ENCODE measurements at places on chromosomes 5 and 9.

- no peak for DNase-seq
These were observed 281.4 kb downstream of the CWC27 start for GRCh38 chr5:65050140-65050539.

DNA sequence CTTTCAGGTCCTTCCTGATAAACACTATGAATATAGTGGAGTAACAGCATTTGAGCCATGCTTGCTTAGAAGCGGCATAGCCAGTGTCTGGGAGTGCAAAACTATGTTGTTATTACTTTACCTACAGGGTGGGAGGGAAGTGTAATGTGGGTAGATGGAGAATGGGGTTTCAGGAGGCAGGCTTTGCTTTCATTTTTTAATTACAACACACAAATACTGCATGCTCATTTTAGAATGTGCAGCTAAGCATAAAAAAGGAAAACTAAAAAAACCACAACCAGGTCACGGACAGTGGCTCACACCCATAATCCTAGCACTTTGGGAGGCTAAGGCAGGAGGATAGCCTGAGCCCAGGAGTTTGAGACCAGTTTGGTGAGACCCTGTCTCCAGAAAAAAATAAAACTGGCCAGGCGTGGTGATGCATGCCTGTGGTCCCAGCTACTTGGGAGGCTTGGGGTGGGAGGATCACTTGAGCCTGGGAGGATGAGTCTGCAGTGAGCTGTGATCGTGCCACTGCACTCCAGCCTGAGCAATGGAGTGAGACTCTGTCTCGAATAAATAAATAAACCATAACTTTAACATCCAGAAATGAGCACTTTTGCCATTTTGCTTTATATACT, 20.2 kb downstream of the HAVCR1 start:
- no peak for DNase-seq

DNA sequence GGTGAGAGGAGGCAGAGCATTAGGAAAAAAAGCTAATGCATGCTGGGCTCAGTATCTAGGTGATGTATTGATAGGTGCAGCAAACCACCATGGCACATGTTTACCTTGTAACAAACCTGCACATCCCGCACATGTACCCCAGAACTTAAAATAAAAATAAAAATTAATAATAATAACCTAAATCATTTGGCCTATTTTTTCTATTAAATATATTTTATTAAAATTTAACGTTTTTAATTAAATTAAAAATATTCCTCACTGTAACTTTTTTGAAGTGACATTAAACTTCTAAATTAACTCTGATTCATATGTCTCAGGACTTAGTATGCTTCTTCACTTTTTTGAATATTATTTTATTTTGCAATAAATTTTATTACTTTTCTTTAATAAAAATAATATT, 83.7 kb upstream of the PARP8 start:
- no peak for DNase-seq

DNA sequence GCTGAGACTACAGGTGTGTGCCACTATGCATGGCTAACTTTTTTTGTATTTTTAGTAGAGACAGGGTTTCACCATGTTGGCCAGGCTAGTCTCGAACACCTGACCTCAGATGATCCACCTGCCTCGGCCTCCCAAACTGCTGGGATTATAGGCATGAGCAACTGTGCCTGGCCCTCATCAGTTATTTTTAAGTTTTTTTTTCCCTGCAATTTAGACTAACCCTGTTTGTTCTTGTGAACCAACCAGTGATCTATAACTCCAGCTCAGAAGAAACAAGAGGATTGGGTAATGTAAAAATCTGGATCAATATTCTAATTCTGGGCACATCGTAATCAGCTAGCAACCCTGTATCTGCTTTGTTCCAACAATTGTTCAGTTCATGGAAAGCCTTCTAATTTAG, 155.7 kb downstream of the NXNL2 start:
- DNase-seq, result no peak

GRCh38 chr5:112576298-112576925, 157.3 kb upstream of the EPB41L4A start:
- DNase-seq, result peak; percentile 23

DNA sequence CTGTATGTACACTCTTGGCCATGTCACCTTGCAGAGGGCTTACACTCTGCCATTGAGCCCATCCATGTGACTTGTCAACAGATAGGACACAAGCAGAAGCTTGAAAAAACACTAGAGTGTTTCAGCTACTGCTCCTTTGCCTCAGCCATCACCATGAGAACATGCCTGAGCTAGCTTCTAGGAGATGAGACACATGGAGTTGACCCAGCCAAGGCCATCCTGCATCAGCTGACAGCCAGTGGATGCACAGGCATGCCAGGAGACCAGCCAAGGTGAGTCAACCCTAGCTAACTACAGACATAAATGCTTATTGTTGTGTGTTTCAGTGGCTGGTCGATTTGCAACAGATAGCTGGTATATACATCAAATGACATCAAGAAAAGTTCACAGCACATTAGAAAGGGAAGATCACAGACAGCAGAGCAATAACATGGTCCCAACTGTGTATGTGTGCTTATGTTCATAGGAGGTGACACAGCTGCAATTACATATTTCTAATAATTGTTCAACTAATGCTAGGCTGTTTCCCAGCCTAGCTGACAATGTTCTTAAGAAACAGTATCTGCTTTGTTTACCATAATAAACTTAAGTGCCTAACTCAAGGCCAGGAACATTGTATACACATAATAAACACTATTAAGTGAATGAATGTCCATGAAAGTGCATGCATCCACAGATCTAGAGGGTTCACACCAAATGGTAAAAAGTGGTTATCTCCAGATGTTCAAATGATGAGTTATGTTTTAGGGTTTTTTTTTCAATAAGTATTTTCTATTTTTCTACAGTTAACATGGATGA, 105.7 kb downstream of the SPOCK1 start:
- no peak for DNase-seq

GRCh38 chr5:138954257-138955012, 79.3 kb upstream of the LRRTM2 start:
- DNase-seq, result no peak

GRCh38 chr9:127919253-127919815, 2.5 kb upstream of the ST6GALNAC4 start:
- DNase-seq, result no peak

DNA sequence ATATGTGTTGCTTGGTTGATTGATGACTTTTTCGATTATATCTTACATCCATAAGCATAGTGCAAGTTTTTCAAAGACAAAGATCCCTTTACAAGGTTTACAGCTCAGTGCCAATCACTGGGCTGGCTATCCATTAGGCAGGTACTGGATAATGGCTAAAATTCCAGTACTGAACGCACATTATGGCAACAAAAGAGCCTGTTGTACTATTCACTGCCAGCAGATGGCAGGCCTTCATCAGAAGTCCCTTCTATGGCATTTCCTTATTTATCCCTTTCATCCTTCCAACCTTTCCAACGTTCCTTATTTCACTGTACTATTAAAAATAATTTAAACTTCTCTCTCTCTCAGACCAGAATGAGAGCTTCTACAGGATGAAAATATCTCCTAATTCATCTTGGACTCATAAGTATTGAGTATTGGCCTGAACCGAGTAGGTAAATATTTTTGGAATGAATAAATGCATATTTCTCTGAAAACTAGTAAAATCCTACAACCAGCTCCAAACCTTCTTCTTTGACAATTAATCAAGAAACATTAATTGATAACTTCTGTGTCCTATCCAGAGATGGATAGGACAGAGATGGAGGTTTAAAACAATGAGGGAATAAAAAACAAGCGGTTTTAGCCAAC, 6.7 kb upstream of the WNT8A start:
- DNase-seq, result peak; percentile 84

DNA sequence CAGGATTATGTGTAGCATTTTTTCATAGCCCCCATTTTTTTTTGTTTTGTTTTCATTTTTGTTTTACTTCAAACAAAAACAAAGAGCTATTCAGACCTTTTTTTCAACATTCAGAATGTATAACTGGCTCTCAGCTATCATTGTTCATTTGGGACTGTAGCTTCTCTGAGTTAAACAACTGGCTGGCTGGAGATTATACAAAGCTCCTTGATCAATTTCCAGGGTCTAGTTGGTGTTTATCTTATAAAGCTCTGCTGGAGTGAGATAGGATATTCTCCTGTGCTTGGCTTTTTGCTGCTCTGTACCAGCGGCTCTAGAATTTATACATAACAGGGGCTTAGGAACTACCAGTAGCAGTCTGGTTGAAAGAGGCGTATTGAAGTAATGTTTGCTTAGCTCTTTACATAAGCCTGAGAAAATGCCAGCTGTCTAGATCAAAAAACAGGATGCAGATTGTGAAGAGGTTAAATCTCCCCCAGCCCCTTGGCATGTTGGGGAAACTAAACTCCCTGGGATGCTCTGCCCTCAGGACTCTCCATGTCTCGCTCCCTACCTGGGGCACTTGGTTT, 15.2 kb downstream of the GARNL3 start:
- no peak for DNase-seq

DNA sequence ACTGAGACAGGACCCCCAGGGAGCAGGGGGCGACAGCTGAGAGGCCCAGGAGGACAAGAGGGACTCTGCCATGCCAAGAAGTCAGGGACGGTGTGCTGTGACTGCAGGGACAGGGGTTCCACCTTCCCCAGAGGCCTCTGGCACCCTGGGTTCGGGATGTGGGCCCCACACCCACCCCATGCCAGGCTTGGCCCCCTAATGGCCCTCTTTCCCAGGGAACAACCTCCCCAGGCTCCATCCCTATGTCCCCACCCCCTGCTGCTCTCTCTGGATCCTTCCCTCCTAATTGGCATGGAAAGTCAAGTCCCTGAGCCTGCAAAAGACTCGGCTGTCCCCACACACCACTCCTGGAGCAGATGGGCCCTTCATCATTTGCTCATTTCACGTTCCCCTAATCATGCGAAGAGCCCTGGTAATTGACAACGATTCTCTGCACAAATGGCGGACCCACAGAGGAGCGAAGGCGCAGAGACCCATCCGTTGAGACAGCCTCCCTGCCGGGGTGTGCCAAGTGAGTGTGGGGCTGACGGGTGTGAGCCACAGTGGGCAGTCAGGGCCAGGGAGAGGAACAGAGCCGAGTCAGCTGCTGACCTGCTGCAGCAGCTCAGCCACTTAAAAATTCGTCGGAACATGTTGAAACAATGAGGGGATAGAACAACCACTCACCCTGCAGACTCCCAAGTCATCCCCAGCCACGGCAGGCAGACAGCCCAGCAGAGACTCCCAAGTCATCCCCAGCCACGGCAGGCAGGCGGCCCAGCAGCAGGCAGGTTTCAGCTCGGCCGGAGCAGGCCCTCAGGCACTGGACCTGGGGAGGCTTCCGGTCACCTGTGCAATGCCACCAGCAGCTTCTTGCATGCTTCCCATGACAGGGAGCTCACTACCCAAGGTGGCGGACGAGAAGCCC, 109.0 kb downstream of the VAV2 start:
- DNase-seq, result peak; percentile 40

GRCh38 chr5:135877570-135878155, 18.0 kb downstream of the IL9 start:
- no peak for DNase-seq

DNA sequence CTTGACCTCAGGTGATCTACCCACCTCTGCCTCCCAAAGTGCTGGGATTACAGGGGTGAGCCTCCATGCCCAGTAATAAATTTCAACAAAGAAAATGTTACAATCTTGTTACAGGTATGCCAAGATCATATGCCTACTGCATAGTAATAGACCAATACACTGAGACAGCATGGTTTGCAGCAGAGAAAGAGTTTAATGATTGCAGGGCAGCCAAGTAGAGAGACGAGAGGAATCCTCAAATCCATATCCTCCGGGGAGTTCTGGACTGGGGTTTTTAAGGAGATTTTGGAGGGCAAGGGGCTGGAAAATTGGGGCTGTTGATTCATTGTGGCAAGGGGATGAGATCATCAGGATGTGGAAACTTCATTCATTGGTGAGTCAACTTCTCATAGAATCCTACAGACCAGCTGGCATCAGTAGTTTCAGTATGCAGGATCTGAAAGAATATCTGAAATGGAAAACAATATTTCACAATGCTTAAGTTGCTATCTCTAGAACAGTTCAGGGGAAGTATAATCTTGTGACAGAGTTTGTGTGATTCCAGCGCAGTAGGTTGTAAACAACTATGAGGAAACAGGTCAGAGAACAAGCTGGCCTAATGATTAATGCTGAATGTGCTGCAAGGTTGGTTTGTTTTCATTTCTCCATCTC, 14.8 kb upstream of the TUT7 start:
- DNase-seq, result no peak

- no peak for DNase-seq
These were observed 34.7 kb downstream of the DIRAS2 start for GRCh38 chr9:90607701-90608516.

- no peak for DNase-seq
These were observed 111.6 kb downstream of the CMYA5 start for GRCh38 chr5:79800979-79801827.

- no peak for DNase-seq
These were observed 34.6 kb upstream of the COL15A1 start for GRCh38 chr9:98908897-98909634.

GRCh38 chr5:89279391-89280036, 396.5 kb upstream of the MEF2C start:
- DNase-seq, result no peak

GRCh38 chr9:123358181-123358905, 2.3 kb downstream of the CRB2 start:
- DNase-seq, result no peak

DNA sequence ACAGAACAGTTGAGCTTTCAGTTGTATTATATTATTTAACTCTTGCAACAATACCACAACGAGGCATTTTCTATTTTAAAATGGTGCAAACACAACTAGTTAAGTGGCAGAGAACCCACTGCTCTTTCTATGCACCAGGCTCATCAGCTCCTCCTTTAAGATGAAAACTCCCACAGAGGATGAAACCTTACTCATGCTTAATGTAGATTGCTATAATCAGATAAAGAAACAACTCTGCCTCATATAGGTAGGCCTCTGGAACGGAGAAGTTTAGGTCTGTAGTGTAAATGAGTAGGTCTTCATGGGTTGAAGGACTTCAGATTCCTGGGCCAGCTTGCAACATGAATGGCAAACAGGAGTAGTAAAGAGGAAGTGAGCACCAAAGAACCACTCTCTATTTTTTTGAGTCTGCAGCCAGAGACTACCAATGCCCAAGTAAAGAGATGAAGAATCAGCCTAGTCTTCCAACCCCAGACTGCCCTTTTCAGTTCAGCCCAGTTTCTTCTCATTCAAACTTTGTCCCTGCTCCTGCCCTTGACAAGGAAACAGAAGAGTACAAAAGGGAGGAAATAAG, 33.9 kb downstream of the HACD4 start:
- DNase-seq, result no peak

DNA sequence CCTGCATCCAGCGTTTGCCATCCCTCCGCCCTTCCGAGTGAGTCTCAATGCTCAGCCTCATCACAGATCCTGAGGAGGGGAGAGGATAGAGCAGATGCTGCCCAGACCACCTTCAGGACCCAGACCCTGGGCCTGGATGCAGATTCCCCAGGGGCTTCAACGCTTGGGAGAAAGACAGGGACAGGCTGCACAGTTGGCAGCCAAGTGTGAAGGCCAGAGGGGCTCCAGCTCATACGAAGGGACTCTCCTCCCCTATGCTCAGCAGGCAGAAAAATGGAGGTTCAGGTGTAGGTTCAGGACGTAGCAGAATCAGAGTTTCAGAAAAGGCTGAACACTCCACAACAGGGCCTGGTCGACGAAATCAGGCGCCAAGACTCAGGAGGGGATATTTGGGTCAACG, 378.5 kb upstream of the IRX1 start:
- DNase-seq, result no peak
